ENCODE measurements at places on chromosomes 3 and 15. TPM values are rescaled to one million over a fixed set of nuclear protein-coding genes. Genes with fewer than 3 reads are reported as not detected.

- H3K4me1 ChIP-seq = peaks cover 30% of the 10 kb centered on the region
- H3K36me3 ChIP-seq = peaks cover 4% of the 10 kb centered on the region
- DNase-seq = no peak
- H3K4me3 ChIP-seq = no peak overlapping the region
Measured at GRCh38 chr3:73540969-73541740, 83.6 kb downstream of the PDZRN3 start.

The SEMA3G gene
- not detected for total RNA-seq

- no peaks in the 10 kb centered on the region for H3K4me1 ChIP-seq
- no peak overlapping the region for H3K27ac ChIP-seq
- no peak for DNase-seq
- H3K27me3 ChIP-seq = no peaks in the 10 kb centered on the region
Measured at GRCh38 chr15:23913081-23913480, 226.0 kb upstream of the NDN start.

GRCh38 chr3:77466562-77467115 lies 426.7 kb downstream of the ROBO2 start:
- no peaks in the 10 kb centered on the region for H3K36me3 ChIP-seq
- H3K4me3 ChIP-seq = no peak overlapping the region
- peaks cover 30% of the 10 kb centered on the region for H3K4me1 ChIP-seq
- no peak overlapping the region for H3K27ac ChIP-seq
- H3K27me3 ChIP-seq = no peaks in the 10 kb centered on the region

The TLR9 gene
- not detected for total RNA-seq

The MUC4 gene
- total RNA-seq = not detected

DNA sequence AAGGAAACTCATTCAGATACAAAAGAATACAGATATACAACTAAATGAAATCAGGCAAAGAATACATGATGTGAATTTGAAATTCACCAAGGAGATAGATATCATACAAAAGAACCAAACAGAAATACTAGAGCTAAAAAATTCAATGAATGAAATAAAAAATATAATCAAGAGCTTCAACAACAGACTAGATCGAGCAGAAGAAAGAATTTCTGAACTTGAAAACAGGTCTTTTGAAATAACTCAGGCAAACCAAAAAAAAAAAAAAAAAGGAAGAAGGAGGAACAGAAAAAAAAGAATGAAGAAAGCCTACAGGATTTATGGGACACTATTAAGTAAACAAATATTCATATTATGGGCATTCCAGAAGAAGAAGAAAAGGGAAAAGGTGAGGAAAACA lies 137.8 kb downstream of the DMXL2 start:
- H3K4me1 ChIP-seq = no peaks in the 10 kb centered on the region
- no peak overlapping the region for H3K27ac ChIP-seq
- H3K4me3 ChIP-seq = no peak overlapping the region
- H3K27me3 ChIP-seq = no peaks in the 10 kb centered on the region
- DNase-seq = no peak

DNA sequence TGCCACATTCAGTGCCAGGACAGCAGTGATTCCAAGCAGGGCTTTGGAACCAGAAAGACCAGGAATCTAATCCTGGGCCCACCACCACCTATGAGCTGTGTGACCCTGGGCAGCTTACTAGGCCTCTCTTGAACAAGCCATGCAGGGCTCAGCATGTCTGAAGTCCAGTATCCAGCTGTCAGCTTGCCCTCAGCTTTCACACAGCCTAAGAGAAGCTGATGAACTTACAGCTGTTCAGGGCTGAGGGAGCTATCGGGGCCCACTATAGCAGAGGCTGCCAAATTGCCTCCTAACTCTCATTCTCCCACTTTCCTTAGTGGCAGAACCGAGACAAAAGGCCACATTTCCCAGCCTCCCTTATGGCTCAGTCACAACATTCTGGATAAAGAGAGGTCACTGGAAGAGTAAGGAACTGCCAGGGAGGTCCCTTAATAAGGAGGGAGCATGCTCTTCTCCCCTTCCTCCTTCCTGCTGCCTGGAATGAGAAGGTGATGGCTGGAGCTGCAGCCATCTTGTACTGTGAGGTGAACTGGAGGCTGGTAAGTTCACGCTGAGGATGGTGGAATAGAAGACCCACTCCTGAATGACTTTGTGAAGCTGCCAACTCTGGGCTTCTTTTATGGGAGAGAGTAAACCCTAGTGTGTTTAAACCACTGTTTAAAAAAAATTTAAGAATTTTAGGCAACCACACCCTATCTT lies 34.5 kb downstream of the FEM1B start:
- DNase-seq = peak; percentile 38
- no peaks in the 10 kb centered on the region for H3K27me3 ChIP-seq
- no peak overlapping the region for H3K4me3 ChIP-seq
- H3K36me3 ChIP-seq = peaks cover 79% of the 10 kb centered on the region
- peak overlapping the region; percentile 79 for H3K27ac ChIP-seq

GRCh38 chr15:71572452-71573053 lies 237.8 kb upstream of the NR2E3 start:
- no peak overlapping the region for H3K4me3 ChIP-seq
- H3K27me3 ChIP-seq = peaks cover 33% of the 10 kb centered on the region
- H3K36me3 ChIP-seq = no peaks in the 10 kb centered on the region
- no peak overlapping the region for H3K27ac ChIP-seq

GRCh38 chr15:31458596-31459399 lies 132.2 kb downstream of the KLF13 start:
- H3K27me3 ChIP-seq = peaks cover 9% of the 10 kb centered on the region
- DNase-seq = peak; percentile 36
- H3K4me1 ChIP-seq = peaks cover 15% of the 10 kb centered on the region
- no peak overlapping the region for H3K4me3 ChIP-seq
- H3K36me3 ChIP-seq = peaks cover 2% of the 10 kb centered on the region
- no peak overlapping the region for H3K27ac ChIP-seq

GRCh38 chr3:45212095-45212468 lies 14.0 kb downstream of the TMEM158 start:
- no peak for DNase-seq
- no peaks in the 10 kb centered on the region for H3K36me3 ChIP-seq
- peaks cover 11% of the 10 kb centered on the region for H3K4me1 ChIP-seq
- no peaks in the 10 kb centered on the region for H3K27me3 ChIP-seq
- H3K4me3 ChIP-seq = no peak overlapping the region

DNA sequence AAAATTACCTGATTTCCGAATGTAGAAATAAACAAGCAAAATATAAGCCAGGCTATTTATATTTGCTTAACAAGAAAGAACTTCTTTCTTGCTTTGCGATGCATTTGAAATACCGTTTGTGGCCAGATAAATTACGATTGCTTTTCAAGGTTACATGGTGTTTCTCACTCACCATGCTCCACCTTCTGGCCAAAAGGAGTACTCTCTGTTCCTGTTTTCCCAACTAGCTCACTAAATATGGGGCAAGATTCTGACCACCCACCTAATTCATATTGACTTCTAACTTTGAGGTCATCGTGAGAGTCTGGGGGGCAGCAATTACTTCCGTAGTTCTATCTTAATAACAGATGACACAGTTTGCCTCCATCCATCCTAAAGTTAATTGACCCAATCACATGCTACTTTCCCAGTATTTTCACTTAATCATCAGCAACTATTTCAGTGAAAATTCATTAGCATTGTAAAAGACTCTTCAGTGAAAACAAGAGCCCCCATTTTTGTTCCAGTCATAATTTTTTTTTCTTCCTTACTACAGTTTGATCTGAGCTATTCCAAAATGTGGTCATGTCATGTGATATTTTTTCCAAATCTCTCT lies 25.9 kb downstream of the ACP3 start:
- no peak overlapping the region for H3K27ac ChIP-seq
- H3K4me1 ChIP-seq = no peaks in the 10 kb centered on the region
- no peaks in the 10 kb centered on the region for H3K36me3 ChIP-seq

The MAGEF1 gene
- 47.5 TPM for total RNA-seq

DNA sequence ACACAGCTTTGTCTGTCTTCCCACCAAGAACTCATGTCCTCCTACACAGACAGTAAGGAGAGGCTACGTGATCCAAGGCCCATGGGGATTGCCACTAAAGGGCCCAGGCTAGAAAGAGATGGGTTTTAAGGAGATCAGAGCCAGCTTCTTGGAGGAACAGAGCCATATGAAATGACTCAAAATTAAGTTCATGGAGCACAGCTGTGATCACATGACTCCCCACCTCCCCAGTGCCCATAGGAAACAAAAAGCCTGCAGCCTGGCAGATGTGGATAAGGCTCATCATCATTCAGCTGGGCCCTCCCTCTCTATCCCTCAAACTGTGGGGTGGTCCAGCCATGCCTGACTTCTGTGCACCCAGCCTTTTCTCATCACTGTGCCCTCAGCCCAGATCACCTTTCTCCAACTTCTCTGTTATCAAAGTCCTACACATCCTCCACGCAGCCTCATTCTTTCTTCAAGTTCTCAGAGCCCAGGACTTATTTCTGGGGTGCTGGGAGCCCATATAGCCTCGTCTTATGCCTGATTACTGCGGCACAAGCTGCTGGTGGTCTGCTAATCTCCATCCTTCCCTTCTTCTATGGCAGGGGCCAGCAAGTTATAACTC lies 137.6 kb downstream of the SMAD6 start:
- H3K4me1 ChIP-seq = peaks cover 58% of the 10 kb centered on the region
- no peak for DNase-seq
- H3K4me3 ChIP-seq = no peak overlapping the region
- no peaks in the 10 kb centered on the region for H3K27me3 ChIP-seq
- peak overlapping the region; percentile 20 for H3K27ac ChIP-seq
- no peaks in the 10 kb centered on the region for H3K36me3 ChIP-seq

DNA sequence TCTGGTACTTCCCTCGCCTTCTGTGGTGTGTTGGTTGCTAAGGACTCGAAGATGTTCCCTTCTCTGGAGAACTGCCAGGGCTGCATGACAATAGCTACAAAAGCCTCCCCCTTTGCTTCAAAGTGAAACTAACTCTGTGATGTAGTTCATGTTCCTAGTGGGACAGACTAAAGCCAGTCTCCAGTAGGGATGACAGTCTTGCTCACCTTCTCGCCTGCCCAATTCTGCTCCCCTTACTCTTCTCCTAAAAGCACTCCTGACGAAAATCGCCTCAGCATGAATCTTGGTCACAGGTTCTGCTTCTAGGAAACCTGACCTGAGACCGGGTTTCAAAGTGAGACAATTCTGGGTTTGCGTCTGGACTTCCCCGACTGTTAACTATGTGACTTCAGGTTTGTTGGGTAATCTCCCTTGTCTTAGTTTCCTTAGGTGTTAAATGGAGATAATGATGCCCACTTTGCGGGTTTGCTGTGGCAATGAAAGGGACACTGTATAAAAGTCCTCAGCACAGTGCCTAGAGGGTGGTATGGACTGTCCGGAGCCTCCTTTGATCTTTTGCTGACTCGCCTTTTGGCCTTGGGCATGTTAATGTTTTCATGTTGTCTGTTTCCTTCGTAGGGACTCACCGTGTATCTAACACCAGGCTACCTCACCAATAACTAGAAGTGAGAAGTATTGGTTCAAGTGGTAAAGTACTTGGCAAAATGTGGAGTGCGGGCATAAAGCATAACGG lies 24.9 kb upstream of the THRB start:
- no peaks in the 10 kb centered on the region for H3K27me3 ChIP-seq
- H3K4me3 ChIP-seq = no peak overlapping the region
- DNase-seq = no peak
- no peak overlapping the region for H3K27ac ChIP-seq
- peaks cover 16% of the 10 kb centered on the region for H3K4me1 ChIP-seq

GRCh38 chr15:57506422-57506821 lies 85.3 kb upstream of the MYZAP start:
- no peaks in the 10 kb centered on the region for H3K36me3 ChIP-seq
- H3K4me3 ChIP-seq = no peak overlapping the region
- no peak for DNase-seq
- H3K27me3 ChIP-seq = no peaks in the 10 kb centered on the region

DNA sequence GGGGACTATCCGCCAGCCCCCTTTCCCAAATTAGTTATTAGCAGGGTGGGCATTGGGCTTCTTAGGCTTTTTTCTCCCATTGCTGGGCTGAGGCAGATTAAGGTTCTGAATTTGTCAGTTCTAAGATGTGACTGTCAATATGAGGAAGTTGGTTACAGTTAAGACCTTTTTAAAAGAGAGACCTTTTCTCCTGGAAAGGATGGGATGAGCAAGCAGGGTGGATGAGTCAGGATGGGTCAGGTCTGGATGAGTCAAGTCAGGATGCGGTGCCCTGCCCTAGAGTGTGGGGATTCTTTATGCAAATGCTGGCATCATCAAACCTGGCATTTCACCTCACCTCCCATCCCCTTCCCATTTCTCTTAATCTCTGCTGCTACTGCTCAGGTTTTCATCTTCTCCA lies 1.9 kb downstream of the AEN start:
- peaks cover 9% of the 10 kb centered on the region for H3K36me3 ChIP-seq
- DNase-seq = no peak
- peak overlapping the region; percentile 84 for H3K27ac ChIP-seq
- H3K4me1 ChIP-seq = peaks cover 39% of the 10 kb centered on the region

The C3orf38 gene
- total RNA-seq = 30.2 TPM

- peaks cover 8% of the 10 kb centered on the region for H3K4me1 ChIP-seq
- no peak overlapping the region for H3K27ac ChIP-seq
- DNase-seq = no peak
- no peaks in the 10 kb centered on the region for H3K36me3 ChIP-seq
Measured at GRCh38 chr3:189512039-189512438, 119.2 kb upstream of the TP63 start.

DNA sequence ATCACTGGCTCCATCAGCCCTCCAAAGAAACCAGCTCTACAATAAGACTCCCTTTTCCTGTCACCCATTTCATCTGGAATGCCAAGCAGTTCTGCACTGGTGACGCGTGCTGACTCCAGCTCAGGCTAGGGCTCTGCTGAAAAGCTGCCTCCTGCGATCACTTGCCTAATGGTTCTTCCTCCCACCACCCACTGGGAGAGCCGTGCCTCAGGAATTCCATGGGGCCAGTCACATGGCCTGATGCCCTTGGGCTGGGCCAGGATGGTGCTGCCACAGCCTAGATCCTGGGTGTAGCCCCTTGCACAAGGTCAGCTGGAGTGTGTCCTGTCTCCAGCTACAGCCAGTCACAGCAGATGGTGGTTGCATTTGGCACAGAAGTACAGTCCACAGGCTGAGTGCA lies 98.9 kb downstream of the DNAJB8 start:
- peaks cover 5% of the 10 kb centered on the region for H3K36me3 ChIP-seq
- peak overlapping the region; percentile 10 for H3K4me3 ChIP-seq
- no peaks in the 10 kb centered on the region for H3K27me3 ChIP-seq
- H3K4me1 ChIP-seq = peaks cover 7% of the 10 kb centered on the region
- no peak for DNase-seq
- H3K27ac ChIP-seq = no peak overlapping the region

- no peaks in the 10 kb centered on the region for H3K4me1 ChIP-seq
- no peaks in the 10 kb centered on the region for H3K36me3 ChIP-seq
- no peak overlapping the region for H3K27ac ChIP-seq
- no peak overlapping the region for H3K4me3 ChIP-seq
Measured at GRCh38 chr3:172550347-172550943, 27.2 kb upstream of the TNFSF10 start.

The DAPK2 gene
- 17.6 TPM for total RNA-seq

DNA sequence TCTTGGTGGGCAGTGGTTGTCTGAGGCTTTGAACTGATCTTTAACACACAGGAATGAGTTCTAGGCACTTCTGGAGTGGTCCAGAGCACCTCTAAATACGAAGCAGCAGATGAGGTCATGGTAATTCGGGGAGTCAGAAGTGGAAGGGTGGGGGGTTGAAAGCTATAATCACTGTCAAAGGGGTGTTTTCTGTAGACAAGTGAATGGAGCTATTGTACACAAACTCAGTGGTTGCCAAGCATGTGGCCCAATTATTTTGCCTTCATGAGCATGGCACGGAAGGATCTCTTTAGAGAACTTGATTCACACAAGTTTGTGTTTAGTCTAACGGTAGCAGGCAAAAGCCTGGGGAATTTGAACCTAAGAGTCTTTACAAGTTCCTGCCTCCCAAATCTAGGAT lies 6.3 kb downstream of the FRMD5 start:
- peaks cover 65% of the 10 kb centered on the region for H3K27me3 ChIP-seq
- H3K4me3 ChIP-seq = no peak overlapping the region
- H3K4me1 ChIP-seq = peaks cover 4% of the 10 kb centered on the region
- H3K36me3 ChIP-seq = no peaks in the 10 kb centered on the region
- no peak overlapping the region for H3K27ac ChIP-seq

GRCh38 chr15:57758560-57758959 lies 52.0 kb downstream of the POLR2M start:
- DNase-seq = no peak
- no peak overlapping the region for H3K27ac ChIP-seq
